ACHN (cell line): ENCODE measurements at places on chromosomes 2 and 18.
A peak's percentile ranks its signal among the peaks of the same experiment; 100 is the strongest.

GRCh38 chr18:47726550-47726949 is 203.9 kb downstream of the SMAD2 start:
- DNase-seq: no peak

GRCh38 chr2:148721991-148722777 is 77.6 kb downstream of the EPC2 start:
- DNase-seq: no peak

GRCh38 chr18:519019-519879 is 18.7 kb upstream of the COLEC12 start:
- no peak for DNase-seq

- no peak for DNase-seq
Observed at GRCh38 chr2:240554767-240555493, 2.9 kb downstream of the ANKMY1 start.

DNA sequence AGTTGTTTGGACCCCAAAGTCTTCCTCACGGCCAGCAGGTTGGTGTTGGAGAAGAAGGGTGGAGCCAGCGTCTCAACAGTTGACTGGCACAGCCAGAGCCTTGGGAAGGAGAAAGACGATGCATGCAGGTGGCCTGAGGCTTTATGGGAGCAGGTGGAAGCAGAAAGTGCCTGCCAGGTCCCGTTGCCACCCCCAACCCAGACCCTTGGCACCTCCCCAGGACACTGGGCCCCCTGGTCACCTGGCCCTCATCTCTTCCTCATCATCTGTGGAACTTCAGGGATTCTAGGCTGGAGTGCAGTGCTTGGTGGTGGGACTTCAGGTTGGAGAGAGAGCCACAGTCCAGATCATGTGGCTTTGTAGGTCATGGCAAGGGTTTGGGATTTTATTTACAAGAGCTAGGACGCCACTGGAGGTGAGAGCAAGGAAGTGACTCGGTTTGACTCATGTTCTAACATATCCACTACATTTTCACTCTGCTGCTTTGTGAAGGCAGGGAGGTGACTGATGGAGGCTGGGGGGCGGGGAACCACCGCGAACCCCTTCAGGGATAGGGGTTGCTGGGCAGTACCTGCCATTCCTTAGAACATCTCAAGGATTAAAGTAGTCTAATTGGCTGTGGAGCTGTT is 62.5 kb upstream of the B3GNT7 start:
- DNase-seq: no peak

- DNase-seq: no peak
Observed at GRCh38 chr2:5453220-5454050, 238.7 kb upstream of the SOX11 start.

DNA sequence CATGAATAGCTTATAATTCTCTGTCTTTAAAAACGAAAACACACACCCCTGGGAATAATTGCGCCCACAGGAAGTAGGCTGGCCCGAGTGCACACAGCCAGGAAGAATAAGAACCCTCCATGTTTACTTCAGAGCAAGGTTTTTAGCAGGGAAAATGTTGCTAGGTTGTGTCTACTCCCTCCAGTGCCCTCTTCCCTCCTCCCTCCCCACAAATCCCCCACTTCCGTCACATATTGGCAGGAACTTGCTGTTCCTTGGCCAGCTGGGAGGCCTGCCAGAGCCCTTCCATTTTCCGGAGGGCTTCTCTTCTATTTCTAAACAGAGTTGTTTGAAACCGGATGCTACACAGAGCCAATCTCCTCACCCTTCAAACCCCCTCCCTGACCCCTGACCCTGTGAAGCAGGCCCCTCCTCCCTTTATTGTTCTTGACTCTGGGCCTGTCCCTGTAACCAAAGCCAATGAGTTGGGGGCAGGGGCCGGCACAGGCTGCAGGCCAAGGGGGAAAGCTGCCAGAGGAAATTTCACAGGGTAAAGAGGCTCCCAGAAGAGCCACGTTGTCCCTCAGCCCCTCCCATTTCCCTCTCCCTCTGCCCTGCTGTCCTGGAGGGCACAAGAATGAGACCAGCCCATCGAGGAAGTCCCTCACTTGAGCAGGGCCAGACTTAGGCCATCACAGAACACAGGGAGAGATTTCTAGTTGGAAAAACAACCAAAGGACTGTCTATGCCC is 49.8 kb upstream of the LGALSL start:
- no peak for DNase-seq

GRCh38 chr2:203672856-203673255 is 33.6 kb upstream of the CD28 start:
- DNase-seq: no peak

- no peak for DNase-seq
Observed at GRCh38 chr2:150729495-150729955, 242.1 kb upstream of the RND3 start.

DNA sequence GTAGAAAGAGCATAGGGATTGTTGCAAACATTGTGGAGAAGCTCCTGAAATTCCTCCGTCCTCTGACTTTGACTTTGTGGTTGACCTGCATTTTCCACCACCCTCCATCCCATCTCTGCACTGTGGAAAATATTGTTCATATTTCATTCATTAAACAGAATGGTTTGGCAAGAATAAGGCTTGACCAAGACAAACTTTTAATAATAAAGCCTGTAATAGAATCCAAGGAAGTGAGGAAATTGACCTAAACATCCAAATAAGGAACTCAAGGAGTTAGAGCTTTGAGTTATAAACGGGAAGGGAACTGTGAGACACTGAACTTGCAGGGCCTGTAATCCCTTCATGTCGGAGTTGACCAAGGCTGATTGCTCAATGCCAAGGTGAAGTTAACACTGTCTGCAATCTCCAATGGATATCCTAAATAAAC is 115.2 kb downstream of the GFPT1 start:
- no peak for DNase-seq

DNA sequence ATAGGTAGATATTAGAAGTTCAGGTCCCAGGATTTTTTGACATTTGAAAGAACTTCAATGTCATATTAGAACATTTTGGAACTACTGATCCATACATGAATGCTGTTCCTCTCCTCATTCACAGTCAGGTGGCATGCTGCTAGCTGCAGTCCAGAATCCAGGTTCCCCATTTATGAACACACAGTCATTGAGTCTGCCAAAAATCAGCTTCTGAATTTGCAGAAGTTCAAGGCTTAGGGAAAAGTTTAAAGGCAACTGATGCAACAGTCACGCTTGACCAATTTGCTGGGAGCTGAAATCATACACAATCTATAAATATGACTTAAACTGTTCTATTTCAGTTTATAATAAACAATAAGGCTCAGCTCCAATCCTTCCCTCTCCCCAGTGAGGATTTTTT is 17.3 kb upstream of the TTR start:
- no peak for DNase-seq

DNA sequence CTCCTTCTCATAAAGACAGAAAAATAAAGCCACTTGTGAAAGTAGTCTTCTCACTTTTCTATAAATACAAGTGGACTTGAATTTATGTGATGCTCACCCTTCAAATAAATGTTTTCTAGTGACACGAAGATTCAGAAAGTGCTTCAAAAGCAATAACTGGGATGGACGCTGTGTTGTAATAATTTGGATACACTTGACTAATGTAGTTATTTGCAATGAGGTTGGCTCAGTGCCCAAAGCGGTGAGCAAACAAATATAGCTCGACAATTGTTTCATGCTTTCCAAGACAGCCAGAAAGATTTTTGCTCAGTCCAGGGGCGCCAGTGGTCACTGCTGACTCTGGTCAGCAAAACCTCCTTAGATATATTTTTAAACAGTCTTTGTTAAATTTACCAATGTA is 278.6 kb upstream of the KLHL14 start:
- no peak for DNase-seq

DNA sequence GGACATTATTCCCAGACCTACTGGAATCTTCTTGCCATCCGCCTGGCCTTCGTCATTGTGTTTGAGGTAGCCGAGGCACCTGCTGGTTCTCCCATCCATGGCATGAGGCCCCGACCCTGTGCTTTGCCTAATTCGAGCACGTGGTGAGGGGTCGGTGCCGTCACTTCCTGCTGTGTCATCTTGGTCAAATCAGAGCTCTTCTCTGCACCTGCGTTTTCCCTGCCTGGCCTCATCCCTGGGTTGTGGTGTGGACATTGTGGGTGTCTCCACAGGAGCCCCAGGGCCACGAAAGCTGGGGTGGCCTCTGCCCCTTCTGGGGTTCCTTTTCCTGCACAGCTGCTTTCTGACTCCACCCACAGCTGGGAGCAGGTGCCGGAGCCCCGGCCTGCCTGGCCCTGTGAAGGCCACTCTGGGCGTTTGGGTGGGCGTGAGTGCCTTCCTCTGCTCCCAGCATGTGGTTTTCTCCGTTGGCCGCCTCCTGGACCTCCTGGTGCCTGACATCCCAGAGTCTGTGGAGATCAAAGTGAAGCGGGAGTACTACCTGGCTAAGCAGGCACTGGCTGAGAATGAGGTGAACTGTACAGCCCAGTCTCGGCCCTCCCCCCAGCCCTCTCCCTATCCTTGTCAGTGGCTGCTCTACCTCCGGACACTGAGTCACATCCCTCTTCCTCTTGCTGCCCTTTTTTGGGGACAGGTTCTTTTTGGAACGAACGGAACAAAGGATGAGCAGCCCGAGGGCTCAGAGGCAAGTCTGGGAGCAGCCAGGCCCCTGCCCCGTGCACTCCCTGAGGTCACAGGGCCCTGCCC is 34.9 kb downstream of the ANO7 start:
- DNase-seq: no peak

- DNase-seq: no peak
Observed at GRCh38 chr18:13437796-13438506, 219.4 kb downstream of the LDLRAD4 start.

- no peak for DNase-seq
Observed at GRCh38 chr2:25339791-25340180, 1.9 kb downstream of the DNMT3A start.

GRCh38 chr18:12485479-12486105 is 77.9 kb downstream of the PRELID3A start:
- no peak for DNase-seq

DNA sequence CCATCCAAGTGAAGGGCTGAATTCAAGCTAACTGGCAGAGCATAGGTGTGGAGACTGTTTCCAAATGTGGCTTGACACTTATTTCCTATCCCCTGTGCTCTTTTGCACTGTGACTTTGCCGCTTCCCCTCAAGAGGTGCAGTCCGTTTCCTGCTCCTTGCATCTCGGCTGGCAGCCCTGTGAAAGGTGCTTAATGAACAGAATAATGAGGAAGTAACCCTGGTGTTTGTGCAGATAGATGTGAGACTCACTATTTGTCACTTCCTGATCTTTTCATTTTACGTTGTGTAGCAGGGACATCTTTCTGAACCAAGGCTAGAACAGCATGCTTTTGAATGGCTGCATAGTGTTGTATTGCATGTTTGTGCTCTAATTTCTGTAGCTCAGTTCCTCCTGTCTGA is 60.8 kb downstream of the CEP192 start:
- no peak for DNase-seq

DNA sequence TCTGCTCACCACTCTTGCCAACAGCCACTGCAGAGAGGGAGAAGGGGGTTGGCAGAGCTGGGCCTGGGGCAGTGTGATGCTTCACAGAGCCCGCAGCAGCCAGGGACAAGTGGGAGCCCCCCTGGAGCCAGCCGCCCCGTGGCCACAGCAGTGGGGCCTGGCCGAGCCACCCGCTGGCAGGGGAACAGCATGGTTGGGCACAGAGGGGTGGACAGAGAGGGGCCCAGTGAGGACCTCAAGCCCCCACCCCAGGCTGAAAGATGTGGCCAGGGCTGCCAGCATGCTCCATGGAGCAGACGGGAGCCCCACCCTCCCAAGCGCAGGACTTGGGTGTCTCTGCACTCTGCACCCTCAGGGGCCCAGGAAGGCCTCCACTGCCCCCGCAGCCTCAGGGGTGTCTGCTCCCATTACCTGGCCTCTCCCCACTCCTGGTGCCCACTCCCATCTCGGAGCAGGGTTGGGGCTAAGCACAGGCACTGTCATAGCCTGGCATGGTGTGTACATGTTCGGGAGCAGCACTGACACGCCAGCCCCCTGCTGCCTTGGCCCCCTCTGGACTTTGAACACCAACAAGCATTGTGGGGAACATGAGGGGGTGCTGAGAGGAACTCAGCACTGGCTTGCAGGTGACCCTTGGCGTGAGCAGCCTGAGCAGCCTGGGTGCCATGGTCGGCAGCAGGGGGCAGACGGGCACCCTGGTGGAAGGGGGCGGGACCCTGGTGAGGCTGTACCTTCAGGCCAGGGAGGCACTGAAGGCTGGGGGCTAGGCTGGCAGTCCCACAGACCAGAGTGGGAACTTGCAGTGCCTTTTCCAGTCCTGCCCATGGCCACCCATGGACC is 279.6 kb upstream of the CYP26B1 start:
- DNase-seq: no peak

- no peak for DNase-seq
Observed at GRCh38 chr2:241321886-241322285, 6.2 kb downstream of the SEPTIN2 start.

- no peak for DNase-seq
Observed at GRCh38 chr2:101480764-101481163, 5.9 kb upstream of the RFX8 start.

- DNase-seq: no peak
Observed at GRCh38 chr2:201983800-201984199, 49.9 kb upstream of the FZD7 start.

GRCh38 chr2:18475884-18476283 is 84.6 kb downstream of the RDH14 start:
- DNase-seq: no peak

- peak; percentile 17 for DNase-seq
Observed at GRCh38 chr18:7000484-7001096, 117.0 kb downstream of the LAMA1 start.

GRCh38 chr2:160956243-160956802 is 203.9 kb upstream of the TANK start:
- no peak for DNase-seq

DNA sequence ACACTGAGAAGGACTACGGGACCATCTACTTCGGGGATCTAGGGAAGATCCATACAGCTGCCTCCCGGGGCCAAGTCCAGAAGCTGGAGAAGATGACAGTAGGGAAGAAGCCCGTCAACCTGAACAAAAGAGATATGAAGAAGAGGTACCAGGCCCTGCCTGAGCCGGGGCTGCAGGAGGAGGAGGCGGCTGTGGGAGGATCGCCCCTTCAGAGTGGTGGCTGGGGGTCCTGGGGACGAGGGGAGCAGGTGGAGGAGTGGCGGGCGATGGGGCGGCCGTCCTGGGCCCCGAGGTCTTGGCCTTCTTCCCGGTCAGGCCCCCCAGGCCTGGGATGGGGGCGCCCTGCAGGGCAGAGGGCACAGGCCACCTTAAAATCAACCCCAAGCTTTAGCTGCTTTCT is 524 bp downstream of the ANKRD30B start:
- no peak for DNase-seq

GRCh38 chr2:37080689-37081088 is 3.5 kb downstream of the HEATR5B start:
- no peak for DNase-seq

- peak; percentile 86 for DNase-seq
Observed at GRCh38 chr2:237171396-237171795, 85.7 kb downstream of the COPS8 start.
